ENCODE measurements at places on chromosomes 3 and 15. TPM values are rescaled to one million over a fixed set of nuclear protein-coding genes. Genes with fewer than 3 reads are reported as not detected.
A peak's percentile ranks its signal among the peaks of the same experiment; 100 is the strongest.

- DNase-seq: no peak
Observed at GRCh38 chr3:107426223-107426622, 49.0 kb downstream of the CCDC54 start.

DNA sequence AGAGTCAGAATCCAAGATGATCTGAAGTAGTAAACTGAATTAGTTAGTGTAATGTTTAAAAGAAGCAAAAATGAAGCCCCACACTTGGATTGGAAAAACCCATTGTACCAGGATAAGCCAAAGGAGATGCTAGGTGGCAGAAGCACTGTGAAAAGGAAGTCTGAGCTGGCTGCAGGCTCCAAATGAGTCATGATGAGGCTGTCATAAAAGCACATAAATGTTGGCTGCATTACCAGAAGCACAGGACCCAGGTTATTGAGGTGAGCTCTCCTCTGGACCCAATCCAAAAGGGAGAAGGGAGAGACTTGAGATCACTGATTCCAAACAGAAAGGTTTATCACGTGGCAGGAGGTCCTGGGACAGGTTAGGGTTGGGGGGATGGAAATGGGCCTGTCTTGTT lies 3.2 kb upstream of the ACAN start:
- no peak for DNase-seq

DNA sequence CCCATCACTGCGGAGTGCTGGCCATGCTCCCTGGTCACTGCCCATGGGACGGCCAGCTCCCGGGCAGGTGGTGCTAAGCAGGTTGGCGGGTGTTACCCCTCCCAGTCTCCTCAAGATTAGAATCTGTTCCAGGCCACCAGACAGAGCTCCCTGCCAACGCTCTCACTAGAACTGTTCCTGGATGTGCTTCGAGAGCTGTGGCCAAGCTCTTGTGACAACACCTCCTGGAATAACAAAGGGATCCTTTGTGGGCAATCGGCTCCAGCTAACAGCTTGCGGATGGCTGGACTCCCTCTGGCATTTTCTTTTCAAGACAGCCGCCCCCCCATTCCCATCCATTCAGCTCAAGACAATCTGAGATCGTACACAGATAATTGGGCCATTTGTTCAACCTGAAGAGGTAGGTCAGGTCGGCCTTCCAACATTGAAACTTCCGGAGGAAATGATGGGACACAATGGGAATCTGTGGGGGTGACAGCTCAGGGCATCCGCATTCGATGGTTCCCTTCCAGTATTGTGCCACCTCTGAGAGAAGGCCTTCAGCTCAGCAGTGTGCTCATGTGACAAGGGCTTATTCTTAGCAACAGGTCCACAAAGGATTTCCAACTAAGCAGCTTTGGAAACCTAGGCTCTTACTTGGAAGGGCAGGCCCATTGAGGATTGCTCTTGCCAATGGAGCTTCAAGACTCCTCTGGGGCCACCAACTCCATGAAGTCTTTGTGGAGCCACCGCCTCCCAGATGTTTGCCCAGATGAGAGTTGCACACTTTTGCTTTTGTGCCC lies 11.6 kb upstream of the EPHB3 start:
- DNase-seq: no peak

DNA sequence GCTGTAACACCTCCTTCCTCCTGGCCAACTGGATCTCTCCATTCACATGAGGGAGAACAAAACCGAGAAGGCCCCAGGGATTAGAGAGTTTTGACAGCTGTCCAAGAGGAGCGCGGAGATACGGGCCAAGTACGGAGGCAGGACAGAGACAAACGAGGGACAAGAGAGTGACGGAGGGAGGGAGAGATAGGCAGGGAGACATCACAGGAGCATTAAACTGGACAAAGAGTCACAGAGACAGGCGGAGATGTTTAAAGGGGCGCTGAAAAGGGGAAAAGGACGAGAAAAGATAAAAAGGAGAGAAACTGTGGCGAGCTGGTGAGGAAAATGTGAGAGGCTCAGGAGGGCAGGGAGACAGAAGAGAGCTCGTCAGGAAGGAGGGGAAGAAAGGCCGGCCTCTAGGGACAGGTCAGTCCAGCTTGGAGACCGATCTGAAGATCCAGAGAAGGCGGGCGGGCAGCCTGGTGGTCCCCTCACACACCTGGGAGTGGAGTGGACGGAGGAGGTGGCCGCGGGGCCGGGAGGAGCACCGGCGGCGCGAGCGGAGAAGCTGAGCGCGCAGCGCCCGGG lies 40.5 kb upstream of the ROPN1 start:
- no peak for DNase-seq

GRCh38 chr3:128922804-128923459 lies 43.5 kb downstream of the ACAD9 start:
- no peak for DNase-seq

GRCh38 chr3:176579711-176580185 lies 617.5 kb downstream of the TBL1XR1 start:
- DNase-seq: no peak

DNA sequence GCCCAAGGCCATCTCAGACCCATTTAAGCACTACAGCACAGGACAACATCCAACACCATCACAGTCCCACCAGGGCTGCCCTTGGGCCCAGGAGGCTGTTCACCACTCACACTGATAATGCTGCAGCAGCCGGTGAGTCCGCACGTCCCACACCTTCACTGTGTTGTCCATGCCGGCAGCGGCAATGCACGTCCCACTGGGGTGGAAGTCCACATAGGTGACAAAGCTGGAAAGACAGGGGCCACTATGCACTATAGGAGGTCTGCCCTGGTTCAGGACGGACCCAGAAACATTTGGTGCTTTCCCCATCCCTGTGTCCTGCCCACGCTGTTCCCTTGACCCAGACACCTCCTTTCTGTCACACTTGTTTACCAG lies 8.5 kb downstream of the POC1A start:
- DNase-seq: peak; percentile 40

DNA sequence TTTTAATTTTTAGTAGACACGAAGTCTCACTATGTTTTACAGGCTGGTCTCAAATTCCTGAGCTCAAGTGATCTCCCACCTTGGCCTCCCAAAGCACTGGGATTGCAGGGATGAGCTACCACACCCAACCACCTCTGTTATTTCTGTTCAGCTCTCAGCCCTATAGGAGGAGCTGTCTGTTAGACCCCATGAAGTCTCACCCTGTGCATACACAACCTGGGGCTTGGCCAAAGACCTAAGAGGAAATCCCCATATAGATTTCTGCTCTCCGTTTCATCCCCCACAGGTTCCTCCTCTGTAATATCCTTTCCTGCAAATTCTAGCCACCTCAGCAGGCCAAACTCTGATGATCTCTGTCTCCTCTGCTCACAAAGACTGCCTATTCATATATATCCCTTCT lies 56.6 kb upstream of the CTDSPL2 start:
- no peak for DNase-seq

GRCh38 chr3:138972941-138973340 lies 25.9 kb downstream of the FOXL2NB start:
- DNase-seq: no peak

DNA sequence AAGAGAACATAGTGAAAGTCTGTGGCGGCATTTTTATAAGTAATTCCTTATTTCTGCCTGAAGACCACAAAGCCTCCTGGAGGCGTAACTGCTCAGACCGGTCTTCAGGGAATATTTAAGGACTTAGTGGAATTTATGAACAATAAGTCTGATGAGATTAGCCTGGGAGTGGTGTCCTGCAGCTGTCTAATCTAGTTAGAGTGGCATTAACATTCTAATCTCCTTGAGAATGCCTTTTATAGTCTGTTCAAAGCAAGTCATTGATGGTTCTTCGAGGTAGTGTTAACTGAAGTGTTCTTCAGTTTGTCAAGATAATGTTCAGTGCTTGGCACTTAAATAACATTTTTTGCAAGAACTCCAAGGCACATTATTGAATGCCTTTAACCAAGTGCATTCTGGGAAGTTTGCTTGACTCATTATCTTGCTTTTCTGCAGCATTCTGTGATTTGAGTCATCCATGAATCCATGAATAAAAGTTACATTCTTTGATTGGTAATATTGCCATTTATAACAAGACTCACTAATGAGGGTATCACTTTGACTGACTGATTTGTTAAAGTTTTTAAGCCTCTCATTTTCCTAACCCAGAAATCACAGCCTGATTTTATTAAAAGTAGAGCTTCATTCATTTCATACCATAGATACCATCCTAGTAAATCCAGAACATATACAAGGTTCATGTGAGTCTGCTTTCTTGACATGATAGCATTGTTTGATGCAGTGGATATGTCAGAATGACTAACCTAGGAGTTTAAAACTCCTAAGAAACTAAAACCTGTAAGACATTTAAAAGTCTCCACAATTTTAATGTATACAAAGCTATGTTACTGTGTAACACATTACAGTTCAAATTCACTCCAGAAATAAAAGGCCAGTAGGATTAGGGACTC lies 12.5 kb downstream of the RBM5 start:
- DNase-seq: no peak

DNA sequence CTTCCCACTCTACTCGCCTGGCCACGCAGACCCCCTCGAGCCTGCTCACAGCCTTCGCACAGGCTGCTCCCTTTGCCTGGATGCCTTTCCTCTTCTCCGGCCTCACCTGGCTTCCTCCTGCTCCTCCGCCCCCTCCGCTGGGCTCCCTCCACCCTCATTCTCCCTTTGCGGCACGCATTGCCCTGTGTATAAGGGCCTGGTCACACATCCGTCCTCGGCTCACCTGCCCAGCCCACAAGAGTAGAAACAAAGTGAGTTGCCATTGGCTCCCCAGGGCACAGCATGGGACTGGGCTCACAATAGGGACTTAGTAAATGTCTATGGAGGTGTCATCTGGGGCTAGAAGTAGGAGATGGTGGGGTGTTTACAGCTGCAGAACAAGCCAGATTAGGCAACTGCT lies 4.2 kb downstream of the PLXND1 start:
- DNase-seq: peak; percentile 68

DNA sequence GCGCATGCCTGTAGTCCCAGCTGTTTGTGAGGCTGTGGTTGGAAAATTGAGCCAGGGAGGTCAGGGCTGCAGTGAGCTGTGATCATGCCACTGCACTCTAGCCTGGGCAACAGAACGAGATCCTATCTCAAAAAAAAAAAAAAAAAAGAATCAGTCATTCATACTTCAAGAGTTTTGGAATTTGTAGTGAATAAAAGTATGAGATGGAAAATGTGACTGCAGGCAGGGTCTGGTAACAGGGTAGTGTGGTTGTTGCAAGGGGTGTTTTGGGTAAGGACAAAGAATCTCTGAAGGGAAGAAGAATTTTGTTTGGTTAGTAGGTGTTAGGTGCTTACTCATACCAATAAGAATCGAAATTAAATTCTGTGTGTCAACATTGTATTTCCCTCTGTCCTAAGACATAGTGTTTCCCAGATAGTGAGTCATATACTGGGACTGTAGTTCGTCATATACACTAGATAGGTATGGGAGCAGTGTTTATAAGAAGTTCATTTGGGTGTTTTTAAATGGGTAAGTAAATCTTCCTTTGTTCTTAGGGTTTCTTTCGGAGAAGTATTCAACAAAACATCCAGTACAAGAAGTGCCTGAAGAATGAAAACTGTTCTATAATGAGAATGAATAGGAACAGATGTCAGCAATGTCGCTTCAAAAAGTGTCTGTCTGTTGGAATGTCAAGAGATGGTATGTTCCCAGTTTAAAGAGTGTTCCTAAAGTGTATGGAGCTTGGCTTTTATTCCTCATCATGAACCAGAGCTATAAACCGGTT lies 14.2 kb downstream of the NR1D2 start:
- no peak for DNase-seq

DNA sequence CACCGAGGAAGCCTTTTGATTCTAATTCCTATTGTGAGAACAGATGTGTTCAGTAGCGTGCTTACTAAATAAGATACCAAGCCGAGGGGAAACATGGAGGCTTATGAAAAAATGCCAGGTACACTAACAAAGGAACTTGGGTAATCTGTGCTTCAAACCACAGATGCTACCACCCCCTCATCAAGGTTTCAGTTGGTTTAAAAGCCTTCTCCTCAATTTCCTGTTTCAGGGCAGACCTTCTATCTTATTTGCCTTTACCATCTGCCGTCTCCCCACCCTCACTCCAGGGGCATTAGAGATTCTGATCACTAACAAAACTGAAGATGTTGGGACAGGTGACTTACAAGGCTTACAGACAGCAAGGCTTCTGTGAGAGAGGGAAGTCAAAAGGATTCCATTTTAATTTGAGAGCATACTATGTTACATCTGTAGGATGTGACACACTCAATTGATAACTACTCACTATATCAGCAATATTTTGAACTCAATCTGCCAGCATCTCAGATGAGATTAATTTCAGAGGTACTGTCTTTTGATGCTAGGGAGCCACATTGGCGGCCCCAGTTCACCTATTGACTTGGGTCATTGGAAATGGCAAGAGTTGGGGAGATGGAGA lies 60.6 kb upstream of the PLCL2 start:
- DNase-seq: no peak

DNA sequence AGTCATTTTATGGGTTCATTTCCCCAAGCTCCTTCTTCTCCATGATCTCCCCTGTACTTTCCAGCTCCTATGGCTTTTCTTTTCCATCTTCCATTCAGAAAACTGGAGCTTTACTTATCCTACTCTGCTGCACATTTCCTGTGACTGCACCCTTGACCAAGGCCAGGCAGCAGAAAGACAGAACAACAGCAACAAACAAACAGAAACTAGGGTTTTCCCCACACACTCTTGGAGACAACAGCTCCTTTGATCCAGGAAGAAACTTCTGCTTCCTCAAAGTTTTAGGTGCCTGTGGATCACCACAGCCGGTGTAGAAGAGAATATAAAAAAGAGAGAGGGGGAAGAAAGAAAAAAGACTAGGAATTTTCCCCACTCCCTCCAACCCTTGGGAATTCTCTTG lies 342.3 kb upstream of the CFAP20DC start:
- DNase-seq: no peak

GRCh38 chr15:90002428-90002844 lies 1.3 kb downstream of the ZNF710 start:
- DNase-seq: peak; percentile 60

GRCh38 chr3:114242947-114243346 lies 5.6 kb upstream of the ZNF80 start:
- DNase-seq: no peak

DNA sequence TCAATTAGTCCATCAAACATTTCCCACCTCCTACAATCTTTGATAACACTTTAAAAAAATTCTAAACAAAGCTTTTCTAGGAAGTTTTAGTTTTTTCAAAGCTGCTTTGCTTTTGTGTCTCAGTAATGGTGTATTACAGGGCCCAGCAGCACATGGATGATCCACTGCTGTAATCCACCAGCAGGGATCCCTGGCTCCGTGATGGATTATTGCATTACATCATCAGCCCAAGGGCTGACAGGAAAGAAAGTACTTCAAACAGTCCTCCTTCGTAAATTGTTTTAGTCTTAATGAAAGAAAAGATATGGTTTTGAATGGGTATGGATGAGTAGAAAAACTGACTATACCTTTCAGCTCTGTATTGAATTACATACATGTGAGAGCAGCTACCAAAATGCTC lies 688.9 kb upstream of the NAALADL2 start:
- DNase-seq: no peak

STAB1 gene
- total RNA-seq: 49.5 TPM

IREB2 gene
- total RNA-seq: 26.8 TPM

GCSAM gene
- total RNA-seq: 0.44 TPM

GOLGA6L4 gene
- total RNA-seq: 3.8 TPM

GOLGA6A gene
- not detected for total RNA-seq

C3orf33 gene
- total RNA-seq: 4.3 TPM

CCR8 gene
- total RNA-seq: not detected

All from upper lobe of left lung (tissue), 6 donors.